8988T (cell line): ENCODE measurements at places on chromosomes 11 and 22.

GRCh38 chr22:39723899-39724351, 153.4 kb downstream of the CACNA1I start:
- DNase-seq: no peak

- peak; percentile 47 for DNase-seq
Observed at GRCh38 chr11:65782816-65783228, 2.0 kb upstream of the AP5B1 start.

GRCh38 chr22:42202669-42203068, 67.8 kb downstream of the TCF20 start:
- no peak for DNase-seq

DNA sequence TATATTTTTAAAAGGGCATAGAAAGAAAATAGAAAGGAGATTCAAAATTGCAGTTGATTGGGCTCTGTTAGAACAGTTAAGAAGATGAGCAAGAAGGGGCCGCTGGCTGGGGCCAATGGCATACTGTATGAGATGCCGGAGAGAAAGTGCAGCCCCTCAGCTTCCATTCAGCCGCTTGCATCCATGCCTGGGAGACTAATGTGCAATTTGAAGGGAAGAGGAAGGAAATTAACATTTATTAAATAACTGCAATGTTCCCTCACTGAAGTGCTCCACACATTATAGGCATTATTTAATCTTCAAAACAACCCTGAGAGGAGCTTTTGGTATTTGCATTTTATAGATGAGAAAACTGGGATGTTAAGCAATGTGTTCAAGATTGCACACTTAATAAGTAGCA, 44.7 kb upstream of the CSNK2A3 start:
- no peak for DNase-seq

GRCh38 chr11:69808667-69809086, 10.5 kb downstream of the FGF3 start:
- DNase-seq: no peak

DNA sequence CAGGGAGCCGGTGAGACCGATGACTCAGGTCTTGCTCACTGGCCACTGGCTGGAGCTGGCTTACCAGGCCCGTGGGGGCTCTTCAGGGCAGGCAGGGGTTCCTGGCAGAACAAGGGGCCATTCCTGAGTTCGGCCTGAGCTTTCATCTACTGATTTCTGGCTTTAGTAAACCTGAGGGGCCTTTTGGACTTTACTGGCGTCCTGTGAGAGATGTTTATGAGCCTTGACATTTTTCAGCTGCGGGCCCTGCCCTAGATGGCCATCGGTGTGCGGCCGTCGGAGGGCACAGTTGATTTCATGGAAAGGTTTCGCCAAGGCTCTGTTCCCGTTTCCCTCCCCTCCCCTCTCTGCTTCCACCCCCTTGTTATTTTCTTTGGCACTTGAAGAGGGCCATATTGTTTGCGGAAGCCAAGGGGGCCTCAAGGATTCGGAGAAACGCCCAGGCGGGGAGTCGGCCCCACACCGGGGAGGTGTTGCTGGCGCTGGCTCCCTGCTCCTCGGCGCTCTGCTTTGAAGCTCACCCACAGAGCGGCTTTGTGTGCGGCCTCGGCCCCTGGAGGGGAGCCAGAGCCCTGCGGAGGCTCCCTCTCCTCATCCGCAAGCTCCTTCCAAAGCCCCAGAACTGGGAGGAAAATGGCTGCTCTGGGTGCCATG, 17.7 kb downstream of the ELF5 start:
- DNase-seq: no peak

DNA sequence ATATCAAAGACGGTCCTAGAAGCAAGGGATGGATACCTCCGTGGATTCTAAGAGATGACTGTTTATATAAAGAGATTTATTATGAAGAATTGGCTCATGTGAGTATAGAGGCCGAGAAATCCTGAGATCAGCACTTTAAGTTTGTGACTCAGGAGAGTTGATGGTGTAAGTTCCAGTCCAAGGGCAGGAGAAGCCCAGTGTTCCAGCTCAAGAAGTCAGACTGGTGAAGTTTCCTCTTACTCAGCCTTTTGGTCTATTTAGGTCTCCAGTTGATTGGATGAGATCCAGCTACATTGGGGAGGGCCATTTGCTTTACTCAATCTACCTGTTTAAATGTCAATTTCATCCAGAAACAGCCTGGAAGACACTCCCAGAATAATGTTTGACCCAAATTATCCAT, 45.1 kb downstream of the TSPAN18 start:
- DNase-seq: no peak

DNA sequence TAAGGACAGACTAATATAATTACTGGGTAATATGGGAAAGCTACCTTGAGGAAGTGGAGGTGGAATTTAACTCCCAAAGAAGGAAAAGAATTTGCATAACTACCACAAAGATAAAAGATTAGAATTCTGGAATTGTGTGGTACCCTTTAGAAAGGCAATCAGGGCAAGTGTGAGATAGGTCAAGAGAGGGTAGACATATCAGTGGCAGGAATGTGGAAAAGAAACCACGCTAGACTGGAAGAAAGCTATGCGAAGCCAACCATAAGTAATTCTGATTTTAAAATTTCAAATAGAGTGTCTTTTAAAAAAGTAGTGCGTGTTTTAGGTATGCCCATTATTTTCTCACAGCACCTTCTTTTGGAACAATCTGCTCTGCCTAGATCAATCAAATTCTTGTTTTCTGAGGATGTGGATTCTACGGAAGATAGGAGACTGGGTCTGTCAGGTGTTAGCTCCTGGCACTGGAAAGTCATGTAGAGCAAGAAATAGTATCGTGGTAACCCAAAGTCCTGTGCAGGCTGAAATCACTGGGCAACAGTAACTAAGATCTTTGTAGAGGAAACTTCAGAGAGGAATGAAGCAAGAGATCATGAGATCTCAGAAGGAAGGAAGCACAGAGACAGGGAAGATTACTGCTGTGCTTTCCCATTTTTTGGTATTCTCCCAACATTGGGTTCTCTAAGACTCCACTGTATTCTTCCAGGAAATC, 111.3 kb upstream of the MTMR2 start:
- no peak for DNase-seq

- no peak for DNase-seq
Observed at GRCh38 chr11:129115652-129116586, 76.2 kb downstream of the ARHGAP32 start.

DNA sequence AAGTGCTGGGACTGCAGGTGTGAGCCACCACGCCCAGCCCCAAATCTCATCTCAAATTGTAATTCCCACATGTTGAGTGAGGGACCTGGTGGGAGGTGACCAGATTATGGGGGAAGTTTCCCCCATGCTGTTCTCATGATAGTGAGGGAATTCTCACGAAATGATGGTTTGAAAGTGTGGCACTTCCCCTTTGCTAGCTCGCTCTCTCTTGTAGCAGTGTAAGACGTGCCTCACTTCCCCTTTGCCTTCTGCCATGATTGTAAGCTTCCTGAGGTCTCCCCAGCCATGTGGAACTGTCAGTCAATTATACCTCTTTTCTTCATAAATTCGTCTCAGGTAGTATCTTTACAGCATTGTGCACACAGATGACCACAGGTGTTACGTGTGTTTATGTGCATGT, 357.8 kb downstream of the CADM1 start:
- no peak for DNase-seq

- no peak for DNase-seq
Observed at GRCh38 chr22:30767661-30768060, 73.0 kb downstream of the OSBP2 start.

- no peak for DNase-seq
Observed at GRCh38 chr11:126140926-126141280, 70.5 kb downstream of the RPUSD4 start.

DNA sequence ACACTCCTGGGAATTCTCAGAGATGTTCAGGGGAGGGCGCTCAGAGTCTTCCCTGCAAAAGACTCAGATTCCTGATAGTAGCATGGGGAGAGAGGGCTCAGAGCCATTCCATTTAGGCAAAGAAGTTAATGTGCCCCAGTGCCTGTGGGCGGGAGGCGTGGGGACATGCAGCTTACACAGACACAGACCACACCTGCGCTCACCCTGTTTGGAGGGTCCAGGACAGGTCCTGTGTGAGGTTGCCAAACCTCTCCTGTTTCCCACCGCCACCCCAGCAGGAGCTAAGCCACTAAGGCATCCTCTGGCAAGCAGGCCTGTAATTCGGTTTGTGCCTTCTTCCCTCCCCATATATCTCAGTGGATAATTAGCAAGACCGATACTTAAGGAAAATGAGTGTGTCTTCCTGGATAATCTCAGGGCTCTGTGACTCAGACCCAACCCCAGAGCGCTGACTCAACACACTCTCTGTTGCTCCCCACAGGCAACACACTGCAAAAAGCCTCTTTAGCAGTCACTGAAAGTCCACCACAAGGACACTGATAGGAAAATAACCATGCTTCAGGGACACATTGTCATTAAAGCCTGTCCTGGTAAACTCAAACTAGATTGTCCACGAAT, 118.9 kb upstream of the LMO1 start:
- DNase-seq: no peak

DNA sequence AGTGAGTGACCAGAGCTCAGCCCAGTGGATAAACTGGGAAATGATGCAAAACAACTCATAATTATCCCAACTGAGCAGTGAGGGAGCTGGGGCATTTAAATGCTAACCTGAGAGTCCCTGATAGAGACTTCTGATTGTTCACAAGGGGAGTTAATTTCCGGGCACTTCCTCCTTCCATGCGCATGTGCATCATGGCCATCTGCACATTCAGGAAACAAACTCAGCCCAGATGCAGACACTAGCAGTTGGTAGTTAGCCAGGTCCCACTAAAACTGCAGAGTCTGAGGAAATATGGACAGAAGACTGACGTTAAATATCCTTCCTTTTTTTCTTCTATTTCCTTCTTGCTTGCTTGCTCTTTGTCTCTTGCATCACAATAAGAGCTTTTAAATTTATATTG, 852.1 kb upstream of the LRRC4C start:
- no peak for DNase-seq

- no peak for DNase-seq
Observed at GRCh38 chr11:134478611-134479010, 66.6 kb upstream of the B3GAT1 start.

GRCh38 chr22:46110215-46110614, 40.1 kb upstream of the PPARA start:
- DNase-seq: no peak

DNA sequence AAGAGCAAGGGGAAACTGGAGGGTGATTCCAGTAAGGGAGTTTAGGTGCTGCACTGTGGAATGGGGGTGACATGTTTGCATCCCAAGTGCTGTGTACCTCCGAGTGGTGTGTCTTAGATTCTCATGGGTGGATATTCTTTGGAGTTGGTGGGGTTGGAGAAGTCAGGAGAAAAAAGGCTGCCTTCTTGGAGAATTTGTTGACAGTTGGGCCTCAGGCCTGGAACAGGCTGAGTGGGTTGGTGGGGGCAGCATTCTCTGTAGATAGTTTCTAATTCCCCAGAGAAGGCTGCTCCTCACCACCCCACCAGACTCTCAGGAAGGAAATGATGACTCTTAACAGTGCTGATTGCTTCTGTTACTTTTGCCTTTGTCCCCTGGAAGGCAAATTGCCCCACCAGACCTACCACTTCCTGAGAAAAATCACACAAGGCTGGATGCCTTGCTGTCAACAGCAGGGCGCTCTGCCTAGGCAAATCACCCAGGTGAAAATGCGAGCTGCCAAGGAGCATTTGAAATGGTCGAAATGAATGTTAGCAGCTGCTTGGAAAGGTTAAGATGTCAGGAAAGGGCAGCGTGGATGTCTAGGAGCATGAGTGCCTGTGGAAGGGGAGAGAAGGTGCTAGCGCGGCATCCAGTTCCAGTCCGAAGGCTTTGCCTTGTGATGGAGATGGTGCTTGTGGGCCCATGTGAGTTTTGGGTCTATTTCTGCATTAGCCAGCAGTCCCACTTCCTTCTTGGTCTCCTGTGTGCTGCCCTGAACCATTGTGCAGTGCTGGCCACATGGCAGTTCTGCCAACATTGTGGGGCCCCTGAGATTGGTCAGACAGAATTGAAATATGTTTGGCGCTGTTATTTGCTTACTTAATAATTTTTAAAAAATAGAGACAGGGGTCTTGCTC, 29.7 kb upstream of the SORL1-AS1 start:
- no peak for DNase-seq

DNA sequence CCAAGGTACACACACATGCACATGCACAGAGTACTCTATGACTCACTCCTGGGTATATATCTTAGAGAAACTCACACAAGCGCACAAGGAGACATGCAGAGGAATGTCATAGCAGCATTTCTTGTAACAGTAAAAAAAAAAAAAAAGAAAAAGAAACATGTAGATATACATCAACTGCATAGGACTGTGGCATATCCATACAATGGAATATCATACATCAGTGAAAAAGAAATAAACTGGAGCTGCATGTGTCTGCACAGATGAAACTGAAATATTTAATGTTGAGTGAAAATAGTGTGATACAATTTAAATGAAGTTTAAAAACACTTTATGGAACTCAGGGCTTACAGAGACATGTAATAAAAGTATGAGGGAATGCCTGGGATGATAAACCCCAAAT, 46.4 kb downstream of the SYT13 start:
- DNase-seq: no peak

- no peak for DNase-seq
Observed at GRCh38 chr11:107337917-107338316, 119.7 kb downstream of the CWF19L2 start.

DNA sequence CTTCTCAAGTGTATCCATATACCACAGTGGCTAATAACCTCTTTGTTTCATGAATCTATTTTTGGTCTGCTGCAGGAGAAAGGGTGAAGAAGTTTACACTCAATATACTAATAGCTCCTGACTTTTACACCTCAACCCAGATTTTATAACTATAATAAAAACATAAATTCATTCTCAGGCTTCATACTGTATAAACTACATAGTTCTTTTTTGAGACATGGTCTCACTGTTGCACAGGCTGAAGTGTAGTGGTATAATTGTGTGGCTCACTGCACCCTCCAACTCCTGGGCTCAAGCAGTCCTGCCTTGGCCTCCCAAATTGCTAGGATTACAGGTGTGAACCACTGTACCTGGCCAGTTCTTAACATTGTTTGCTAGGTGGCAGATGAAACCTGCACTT, 17.8 kb upstream of the CCDC179 start:
- DNase-seq: no peak

DNA sequence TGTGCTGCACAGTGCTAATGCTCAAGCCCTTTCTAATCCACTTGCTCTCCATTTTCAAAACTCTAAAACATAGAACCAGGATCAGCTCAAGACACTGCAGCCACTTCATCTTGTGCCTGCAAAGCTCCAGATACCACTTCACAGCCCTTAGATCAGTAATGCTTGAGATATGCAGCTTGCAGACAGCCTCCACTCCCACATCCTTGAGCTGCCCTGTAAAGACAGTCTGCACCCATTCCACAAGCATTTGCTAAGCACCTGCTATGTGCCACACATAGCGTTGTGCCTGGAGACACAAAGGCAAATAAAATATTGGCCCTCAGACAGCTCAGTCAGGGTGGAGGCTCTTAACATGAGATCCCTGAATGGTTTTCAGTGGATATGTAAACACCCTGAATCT, 192.5 kb upstream of the SNX19 start:
- no peak for DNase-seq
